ENCODE measurements at places on chromosomes 4 and X.

DNA sequence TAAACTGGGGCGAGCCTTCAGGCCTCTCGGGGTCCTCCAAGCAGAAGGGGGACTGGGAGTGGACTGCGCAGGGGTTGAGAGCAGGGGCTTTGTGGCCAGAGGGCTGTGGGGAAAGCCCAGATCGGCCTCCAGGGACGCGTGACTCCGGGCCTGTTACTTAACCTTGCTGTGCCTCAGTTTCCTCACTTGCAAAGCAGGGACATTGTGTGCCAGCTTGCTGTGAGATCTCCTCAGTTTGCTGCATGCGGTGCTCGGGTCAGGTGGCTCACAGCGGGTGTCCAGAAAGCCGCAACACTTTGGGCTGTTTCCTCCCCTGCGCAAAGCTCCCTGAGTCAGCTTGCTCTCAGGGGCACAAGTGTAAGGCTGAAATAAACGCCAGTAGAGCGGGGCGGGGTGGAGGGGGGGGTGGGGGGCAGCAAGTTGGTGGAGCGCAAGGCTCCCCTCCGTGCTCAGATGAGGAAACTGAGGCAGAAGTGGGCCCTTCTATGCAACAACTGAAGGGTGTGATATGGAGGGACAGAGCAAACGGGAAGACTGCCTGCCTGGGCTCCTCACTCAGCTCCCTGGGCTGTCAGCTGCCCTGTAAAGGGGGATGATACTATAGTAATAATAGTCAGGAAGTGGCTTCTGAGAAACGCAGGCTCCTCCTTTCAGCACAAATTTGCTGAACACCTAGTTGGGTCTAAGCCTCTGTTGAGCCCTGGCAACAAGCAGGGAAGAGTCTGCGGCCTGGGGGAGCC is 101.0 kb downstream of the HMX1 start:
- no peak for DNase-seq

- DNase-seq: no peak
These were observed 228.4 kb upstream of the PSAPL1 start for GRCh38 chr4:7663075-7663541.

GRCh38 chr4:28310926-28311325 is 1450.3 kb downstream of the STIM2 start:
- no peak for DNase-seq

DNA sequence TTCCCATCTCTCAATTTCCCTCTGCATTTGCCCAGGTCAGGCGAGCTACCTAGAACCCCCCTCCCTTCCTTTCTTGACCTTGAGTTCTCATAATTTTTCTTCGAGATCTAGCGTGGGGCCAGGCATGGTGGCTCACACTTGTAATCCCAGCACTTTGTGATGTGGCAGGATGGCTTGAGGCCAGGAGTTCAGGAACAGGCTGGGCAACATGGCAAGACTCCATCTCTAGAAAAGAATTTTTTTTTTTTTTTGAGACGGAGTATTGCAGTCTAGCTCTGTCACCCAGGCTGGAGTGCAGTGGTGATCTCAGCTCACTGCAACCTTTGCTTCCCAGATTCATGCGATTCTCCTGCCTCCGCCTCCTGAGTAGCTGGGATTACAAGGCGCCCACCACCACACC is 4.5 kb upstream of the PORCN start:
- DNase-seq: no peak

DNA sequence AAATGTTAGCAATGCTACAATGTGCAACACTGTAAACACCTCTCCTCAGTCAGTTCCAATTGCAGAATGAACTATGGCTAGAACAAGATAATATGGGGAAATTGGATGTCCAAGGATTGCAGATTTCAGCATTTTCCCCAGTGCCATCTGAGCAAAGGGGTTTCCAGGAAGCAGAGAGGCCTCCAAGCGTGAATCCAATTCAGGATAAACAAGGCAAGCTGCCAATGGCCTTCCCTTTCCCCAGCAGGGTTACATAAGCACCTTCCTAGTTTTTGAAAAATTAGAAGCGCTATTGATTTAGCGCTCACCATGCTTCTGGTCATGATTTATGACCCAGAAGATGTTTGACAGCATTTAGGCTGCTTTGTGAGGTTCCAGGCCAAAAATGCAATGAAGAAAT is 223.0 kb upstream of the GATB start:
- no peak for DNase-seq

- DNase-seq: no peak
These were observed 62.7 kb downstream of the TRIM2 start for GRCh38 chr4:153266988-153267387.

- DNase-seq: peak; percentile 9
These were observed 19.0 kb downstream of the GAB1 start for GRCh38 chr4:143355540-143356217.

DNA sequence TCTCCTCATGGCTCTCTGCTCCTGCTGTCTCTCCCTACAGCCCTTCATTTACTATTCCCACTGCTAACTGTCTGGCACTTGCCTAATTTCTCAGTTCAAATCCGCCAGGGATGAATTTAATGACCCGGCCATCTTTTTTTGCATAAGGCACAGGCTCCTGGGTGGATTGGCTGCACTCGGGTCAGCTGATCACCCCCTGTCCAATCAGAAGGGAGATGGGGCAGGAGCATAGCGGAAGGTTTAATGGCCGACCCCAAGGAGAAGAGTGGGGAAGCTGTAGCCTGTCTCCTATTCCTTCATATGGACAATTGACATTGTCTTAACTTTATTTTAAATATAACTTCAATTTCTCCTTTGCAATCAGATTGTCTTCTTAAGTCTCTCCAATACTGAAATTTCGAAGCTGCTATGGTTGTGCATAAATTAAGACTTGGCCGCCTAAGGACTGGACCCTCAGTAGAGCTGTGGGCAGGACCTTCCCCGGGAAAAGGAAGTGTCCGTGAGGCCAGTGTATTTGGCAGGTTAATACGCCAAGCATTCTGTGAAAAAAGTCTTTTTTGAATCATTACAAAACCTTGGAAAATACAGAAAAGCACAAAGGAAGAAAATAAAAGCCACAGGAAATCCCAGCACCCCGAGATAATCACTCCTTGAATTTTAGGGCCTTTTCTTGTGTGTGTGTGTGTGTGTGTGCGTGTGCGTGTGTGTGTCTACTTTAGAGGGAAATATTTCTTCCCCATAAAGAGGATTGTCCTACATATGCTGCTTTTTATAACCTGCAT is 55.5 kb downstream of the SMIM20 start:
- no peak for DNase-seq

DNA sequence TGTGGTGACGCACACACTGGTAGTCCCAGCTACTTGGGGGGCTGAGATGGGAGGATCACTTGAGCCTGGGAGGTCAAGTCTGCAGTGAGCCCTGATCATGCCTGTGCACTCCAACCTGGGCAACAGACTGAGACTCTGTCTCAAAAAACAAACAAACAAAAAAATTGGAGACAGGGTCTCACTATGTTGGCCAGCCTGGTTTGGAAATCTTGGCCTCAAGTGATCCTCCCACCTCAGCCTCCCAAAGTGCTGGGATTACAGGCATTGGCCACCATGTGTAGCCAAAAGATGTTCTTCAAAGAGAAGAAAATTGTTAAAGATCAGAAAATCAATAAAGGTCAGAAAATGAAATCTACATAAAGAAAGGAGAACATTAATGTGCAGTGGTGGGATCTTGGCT is 41.7 kb upstream of the ABCG2 start:
- no peak for DNase-seq

DNA sequence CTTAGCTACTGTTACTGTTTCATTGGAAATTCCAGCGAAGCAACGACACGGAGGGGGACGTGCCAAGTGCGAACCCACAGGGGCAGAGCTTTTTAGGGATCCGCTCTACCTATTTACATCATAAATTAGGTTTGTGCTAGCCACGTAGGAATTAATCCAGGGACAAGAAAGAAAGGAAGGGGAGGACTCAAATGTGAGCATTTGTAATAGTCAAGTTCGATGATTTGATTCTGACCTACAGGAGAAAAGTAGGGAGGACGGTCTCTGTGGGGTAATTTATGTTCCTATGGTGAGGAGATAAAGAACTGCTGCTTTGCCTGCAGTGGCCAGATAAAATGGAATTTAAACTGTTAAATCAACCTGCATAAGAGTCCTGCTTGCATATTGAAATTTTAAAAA is 1.7 kb downstream of the INTS6L start:
- no peak for DNase-seq

DNA sequence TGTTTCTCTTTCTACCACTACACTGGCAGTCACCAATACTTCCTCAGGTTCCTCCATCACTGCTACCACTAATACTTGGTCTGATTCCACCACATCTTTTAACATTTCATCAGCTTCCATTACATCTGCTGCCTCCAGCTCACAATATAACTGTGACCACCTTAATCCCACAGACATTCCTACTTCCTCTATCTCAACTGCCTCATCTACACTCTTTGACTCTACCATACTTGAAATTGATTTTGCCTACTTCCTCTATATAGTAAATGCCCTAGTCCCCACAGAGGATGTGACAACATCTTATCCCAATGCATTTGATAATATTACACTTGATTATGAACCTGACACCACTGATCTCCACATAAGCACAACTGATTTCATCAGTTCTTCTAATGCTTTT is 29.0 kb downstream of the OPRPN start:
- no peak for DNase-seq

DNA sequence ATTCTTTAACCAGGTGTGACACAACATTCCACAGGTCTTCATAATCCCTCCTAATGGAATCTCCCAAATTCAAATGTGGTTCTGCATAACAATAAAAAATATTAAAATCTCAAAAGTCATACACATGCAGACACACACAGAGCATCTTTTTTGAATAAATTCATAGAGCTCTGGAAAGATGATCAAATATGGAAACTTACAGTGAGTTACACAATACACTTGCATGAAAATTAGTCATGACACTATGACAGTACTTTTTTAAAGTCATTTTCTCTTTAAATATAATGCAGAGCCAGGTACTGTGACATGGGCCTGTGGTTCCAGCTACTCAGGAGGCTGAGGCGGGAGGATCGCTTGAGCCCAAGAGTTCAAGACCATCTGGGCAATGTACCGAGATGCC is 38.9 kb downstream of the DDX60L start:
- no peak for DNase-seq

DNA sequence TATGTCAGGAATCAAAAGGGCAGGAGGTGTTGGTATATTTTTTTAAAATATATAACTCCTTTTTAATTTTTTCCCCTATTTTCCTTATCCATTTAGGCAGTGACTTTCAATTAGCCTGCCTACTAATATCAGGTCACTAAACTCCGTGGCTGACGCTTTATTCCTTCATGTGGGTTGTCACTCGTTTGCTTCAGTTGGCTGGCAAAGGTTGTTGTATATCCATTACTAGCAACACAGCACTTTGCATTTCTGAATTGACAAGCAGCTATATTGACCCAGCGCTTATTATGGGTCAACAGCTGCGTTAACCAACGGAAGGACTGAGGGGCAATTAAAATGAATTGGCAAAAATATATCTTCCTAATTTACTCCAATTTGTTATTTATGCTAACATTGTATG is 87.7 kb downstream of the ARX start:
- DNase-seq: no peak

GRCh38 chr4:7281691-7282665 is 89.6 kb downstream of the SORCS2 start:
- DNase-seq: peak; percentile 39

- DNase-seq: peak; percentile 19
These were observed 14.1 kb downstream of the RPS6KA3 start for GRCh38 chrX:20252381-20253231.

DNA sequence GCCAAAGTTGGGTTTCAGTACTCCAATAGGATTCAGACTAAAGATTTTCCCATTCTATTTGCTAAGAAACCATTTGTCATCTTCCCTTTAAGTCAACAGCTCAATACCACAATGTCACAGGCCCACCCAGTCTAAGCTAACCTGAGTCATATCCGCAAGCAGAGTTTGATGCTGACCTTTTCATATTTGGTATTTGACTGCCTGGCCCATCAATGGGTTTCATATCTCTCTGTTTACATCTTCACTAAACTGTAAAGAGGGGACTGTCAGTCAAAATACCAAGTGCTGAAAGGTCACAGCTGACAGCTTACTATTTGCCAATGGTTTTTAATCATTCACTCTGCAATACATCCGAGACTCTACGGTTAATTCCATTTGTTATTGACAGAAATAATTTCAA is 707.5 kb upstream of the ACTRT1 start:
- no peak for DNase-seq

DNA sequence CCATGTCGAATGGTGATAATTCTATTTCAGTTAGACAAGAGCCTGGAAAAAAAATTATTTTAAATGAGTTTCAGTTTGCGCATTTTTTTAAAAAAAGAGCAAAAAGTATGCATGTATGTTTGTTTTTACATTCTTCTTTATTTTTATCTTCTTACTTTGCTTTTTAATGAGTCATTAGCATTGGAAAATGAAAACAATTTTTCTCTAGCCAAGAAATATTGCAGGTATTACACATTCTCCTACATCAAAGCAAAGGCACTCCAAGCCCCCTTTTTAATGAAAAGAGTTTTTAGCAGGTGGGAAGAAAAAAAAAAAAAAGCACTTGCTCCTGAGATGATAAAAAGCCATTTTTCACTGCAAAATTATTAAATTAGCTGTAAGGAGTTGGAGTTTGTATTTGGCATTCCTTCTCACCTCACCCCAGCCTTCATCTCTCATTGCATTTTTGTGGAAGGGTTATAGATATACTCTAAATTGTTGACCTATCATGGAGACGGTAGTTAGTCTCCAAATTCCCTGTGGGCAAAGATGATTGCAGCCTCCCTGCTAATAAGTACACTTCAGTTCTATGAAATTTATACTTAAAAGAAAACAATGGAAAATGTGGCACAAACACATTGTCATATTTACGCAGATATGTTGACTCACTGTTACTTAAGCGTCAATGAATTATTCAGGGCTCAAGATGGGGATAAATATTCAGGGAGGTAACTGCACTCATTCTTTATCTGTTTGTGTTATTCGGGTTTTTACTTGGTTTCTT is 43.8 kb downstream of the PALLD start:
- no peak for DNase-seq

- DNase-seq: peak; percentile 22
These were observed 824 bp downstream of the TBC1D14 start for GRCh38 chr4:6910340-6910959.

GRCh38 chr4:62053974-62054373 is 853.8 kb downstream of the ADGRL3 start:
- no peak for DNase-seq

DNA sequence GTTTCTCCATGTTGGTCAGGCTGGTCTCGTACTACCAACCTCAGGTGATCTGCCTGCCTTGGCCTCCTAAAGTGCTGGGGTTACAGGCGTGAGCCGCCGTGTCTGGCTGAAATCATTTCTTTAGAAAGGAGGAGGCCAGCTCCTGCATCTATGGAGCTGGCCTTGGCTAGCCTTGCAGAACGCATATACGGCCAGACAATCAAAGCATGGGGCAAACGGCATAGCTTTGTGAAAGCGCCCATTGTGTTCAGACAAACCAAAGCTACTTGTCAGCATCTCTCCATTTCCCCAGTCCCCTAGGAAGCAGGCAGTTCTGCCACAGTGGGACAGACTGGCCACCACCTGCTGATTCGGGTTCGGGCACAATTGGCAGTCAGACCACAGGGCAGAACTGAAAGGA is 48.9 kb upstream of the IQSEC2 start:
- DNase-seq: no peak
